ENCODE measurements at places on chromosomes 1 and 21.

DNA sequence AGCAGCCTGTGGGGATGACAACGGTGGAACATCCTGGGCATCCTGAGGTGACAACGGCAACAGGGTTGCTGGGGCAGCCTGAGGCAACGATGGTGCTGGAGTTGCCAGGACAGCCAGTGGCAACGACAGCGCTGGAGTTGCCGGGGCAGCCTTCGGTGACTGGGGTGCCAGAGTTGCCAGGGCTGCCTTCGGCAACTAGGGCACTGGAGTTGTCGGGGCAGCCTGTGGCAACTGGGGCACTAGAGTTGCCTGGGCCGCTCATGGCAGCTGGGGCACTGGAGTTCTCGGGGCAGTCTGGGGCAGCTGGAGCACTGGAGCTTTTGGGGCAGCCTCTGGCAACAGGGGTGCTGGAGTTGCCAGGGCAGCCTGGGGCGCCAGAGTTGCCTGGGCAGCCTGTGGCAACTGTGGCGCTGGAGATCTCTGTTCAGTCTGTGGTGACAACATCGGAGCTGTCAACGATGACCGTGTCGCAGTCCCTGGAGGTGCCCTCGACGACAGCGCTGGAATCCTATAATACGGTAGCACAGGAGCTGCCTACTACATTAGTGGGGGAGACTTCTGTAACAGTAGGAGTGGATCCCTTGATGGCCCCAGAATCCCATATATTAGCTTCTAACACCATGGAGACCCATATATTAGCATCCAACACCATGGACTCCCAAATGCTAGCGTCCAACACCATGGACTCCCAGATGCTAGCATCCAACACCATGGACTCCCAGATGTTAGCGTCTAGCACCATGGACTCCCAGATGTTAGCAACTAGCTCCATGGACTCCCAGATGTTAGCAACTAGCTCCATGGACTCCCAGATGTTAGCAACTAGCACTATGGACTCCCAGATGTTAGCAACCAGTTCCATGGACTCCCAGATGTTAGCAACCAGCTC is 8.2 kb downstream of the SON start:
- DNase-seq = no peak

- no peak for DNase-seq
Observed at GRCh38 chr1:173297798-173298391, 90.8 kb upstream of the TNFSF4 start.

DNA sequence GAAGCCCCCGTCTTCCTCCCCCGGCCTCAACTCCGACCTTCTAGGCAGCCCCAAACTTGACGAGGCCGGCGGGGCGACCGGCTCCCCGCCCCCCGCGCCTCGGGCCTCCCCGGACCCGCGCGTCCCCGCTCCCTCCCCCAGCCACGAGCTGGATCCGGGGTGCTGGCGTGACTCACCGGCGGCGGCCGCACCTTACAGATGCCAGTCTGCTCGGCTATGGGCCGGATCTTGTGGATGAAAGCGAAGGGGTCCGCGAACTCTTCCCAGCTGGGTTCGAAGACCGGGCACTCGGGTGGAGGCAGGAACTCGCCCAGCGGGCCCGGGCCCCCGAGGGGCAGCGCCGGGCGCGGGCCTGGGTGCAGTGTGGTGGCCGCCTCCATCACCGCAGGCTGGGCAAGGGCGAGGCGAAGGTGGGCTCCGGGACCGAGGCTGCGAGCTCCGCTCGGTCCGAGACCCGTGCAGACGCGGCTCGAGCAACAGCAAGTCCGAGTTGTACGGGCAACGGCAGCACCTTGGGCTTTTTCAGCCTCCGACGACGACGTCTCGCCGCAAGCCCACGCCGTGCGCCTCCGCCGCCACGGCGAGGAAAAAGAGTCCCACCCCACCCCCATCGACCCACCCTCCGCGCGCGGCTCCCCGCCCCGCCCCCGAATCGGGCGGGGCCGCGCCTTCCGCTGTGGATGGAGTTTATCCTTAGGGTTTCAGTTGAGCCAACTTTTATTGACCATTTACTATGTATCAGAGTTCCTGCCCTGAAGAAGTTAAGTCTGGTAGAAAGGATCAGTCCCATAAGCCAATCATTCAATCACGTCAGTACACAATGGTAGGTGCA is at the start of gene KDM5B:
Gene KDM5B, minus strand, starts transcription at position 496 of the 832 bp plus-strand sequence. Its CDS starts 116 bp downstream, at position 380.
- DNase-seq = peak; percentile 78

DNA sequence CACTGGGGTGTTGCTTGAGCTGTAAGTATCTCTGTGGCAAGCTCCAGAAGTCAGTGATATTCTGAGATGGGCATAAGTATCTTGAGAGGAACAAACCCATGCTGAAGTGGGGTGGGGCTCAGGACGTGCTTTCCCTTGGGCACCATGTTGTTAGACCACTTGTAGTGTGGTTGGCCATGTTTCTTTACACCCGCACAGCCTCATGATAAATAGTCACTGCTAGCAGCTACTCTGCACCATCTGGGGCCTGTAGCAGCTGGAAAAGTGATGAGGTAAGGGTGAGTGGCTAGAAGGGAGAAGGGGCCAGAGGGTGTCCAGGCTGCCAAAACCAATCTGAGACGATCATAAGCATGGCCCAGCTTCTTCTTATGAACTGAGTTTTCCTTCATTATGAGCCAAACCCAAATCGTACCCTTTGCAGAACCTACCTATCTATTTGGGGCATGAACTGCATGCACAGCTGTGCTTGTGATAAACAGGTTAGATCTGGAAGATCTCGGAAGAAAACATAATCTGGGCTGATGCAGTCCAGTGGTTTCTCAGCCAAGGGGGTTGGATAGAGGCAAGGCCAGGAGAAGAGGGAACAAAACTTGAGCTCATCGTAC is 91.9 kb upstream of the IRF2BP2 start:
- DNase-seq = no peak

DNA sequence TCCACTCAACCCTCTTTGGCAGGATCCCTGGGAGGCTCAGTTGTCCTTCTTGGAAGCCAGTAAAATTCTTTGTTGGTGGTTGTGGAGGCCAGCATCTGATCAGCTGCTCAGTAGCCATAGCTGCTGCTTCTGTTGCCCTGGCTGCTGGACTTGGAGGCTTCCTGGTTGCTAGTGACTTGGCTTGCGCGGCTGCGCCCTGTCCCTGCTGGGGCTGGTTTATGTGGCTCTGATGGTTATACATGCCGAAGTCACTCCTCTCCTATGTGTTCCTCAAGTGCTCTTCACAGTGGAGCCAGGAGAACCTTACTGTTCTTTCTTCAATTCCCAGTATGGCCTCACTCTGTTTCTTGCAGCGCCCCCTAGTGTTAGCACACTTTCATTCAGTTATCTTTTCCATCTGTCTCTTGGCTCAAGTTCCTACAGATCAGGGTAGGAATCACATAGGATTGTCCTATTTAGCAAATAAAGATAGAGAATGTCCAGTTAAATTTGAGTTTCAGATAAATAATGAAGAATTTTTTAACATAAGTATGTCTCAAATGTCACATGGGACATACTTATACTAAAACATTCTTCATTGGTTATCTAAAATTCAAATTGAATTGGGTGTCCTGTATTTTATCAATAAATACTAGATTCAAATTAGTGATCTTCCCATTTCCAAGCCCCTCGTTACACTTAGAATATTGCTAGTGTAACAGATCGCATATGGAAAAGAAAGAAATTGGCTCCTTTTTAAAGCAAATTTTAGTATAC is 176.5 kb downstream of the TGFB2 start:
- peak; percentile 61 for DNase-seq

- peak; percentile 88 for DNase-seq
Observed at GRCh38 chr1:24714859-24715520, 30.3 kb upstream of the CLIC4 start.

GRCh38 chr1:41868241-41868998 is 50.3 kb downstream of the HIVEP3 start:
- DNase-seq = no peak

DNA sequence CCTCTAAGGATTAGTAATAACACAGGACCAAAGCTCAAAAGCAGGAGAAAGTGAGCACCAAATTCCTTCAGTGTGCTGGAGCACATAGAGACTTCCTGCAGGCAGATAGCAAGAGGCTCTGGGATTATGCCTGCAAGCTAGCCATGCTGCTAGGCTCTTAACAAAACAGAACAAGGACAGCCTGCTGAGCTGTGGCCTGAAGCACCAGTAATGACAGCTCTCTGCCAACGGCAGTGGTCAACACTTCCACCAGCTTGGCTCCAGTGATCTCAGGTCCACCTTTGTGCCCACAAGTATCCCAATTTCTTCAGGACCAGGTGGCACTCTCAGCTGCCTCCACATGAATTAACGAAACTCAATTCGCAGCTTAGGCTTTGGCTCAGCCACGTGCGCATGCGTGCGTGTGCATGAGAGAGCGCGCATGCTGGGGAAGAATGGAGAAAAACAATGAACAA is 64.2 kb downstream of the SLC45A1 start:
- no peak for DNase-seq

DNA sequence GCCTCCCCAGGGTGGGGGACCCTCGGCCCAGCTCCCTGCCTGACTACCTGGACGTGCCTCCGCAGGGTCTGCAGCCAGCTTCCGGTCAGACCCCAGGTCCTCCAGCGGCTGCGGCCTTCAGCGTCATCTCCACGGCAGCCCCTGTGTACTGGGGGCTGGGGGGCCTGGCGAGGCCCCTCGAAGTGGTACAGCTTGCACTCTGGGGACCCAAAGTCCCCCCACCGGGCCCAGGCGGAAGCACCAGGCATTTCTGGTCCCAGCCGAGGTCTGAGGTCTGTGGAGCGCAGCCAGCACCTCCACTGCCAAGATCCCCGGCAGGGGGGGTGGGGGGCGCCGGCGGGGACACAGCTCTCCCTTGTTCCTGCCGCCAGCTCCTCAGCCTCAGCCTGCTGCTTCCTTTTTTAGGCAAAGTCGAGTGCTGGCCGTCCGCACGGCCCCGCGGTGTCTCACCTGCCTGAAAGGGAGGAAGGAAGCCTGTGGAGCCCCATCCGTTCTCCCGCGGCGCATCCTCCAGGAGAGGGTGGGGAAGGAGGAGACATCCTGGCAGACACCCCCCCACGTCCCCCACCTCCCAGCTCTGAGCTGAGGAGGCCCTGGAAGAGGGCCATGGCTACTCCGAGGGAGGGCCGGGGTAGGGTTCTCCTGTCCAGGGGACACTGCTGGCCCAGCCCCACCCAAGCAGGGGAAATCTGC is 1.2 kb upstream of the VWA1 start:
- no peak for DNase-seq

GRCh38 chr1:89999628-90000027 is 4.7 kb downstream of the ZNF326 start:
- no peak for DNase-seq

DNA sequence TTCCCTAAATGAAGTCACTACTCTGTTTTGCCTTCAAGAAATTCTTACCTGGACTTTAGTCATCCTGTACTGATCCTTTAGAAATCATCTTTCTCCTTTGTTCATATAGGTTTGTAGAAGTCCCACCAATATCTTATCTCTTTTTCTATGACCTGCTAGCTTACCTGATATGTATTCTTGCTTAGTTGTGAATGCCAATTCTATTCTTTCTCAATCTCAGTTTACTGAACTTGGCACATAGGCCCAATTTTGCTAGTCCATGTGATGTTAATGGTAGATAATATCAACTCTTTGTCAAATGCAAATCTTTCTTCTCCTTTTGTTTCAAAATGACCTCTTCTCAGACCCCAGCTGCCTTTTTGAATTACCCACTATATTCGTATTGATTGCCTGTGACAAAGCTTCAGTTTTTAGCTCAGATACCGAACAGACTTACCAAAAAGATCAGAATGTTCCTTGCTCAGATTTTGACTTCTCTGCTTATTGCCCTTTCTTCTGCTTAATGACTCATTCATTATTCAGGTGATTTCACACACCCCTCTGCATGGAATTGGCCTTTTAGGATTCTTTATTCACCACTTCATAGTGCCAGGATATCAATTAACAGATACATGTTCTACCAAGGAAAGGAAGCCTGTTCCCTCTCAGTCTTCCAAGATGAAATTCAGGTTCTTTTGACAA is 20.6 kb downstream of the IPO9 start:
- DNase-seq = no peak

DNA sequence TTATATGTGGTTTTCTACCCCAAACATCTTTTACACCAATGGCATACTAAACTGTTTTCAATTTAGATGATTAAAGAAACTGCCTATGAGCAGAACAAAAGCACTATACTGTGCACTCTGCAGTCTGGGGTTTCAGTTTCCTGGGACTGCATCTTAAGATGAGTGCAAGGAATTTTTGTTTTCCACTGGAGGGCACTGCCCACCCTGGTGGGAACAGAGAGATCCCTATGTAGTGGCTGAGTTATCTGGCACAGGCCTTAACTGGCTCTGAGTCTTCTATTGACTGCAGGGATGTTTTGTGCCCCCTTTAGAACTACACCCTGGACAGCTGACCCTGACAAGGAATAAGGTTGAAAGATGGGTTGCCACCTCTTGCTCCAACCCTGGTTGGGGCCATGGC is 12.0 kb downstream of the PROK1 start:
- DNase-seq = peak; percentile 44

GRCh38 chr1:115062542-115063004 is 26.7 kb downstream of the TSPAN2 start:
- peak; percentile 98 for DNase-seq

- DNase-seq = no peak
Observed at GRCh38 chr1:229768232-229768631, 142.2 kb downstream of the URB2 start.

GRCh38 chr1:204390751-204391466 is 20.7 kb downstream of the PPP1R15B start:
- DNase-seq = no peak

DNA sequence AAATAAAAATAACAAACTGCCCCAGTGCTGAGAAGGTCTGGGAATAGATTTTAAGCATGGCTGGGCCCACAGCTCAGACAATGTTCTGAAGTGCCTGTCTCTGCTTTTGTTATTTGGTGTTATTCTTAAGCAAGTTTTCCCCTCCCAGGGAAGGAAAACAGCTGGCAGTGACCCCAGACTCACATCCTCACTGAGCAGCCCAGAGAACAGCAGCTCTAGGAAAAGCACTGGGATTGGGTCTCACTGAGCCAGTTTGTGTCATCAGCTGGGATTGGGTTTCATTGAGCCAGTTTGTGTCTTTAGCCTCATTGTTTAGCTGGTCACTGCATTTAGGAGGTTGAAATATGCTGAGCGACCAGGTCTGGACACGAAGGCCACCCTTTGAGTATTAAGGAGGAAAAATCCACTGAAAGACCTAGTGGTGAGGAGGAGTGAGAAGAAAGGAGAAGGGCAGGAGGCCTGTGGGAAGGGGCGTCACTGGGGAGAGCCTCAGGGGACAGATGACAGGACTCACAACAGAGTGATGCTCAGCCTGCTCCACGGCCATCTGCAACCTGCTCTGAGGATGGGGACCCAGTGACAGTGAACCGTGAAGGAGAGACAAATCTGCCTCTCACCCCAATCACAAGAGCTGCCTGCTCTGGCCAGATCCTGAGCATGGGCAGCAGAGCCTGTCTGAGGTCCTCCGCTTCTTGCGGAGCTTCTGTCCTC is 103.8 kb downstream of the TOMM20 start:
- no peak for DNase-seq
